ENCODE measurements at places on chromosomes 1 and 21. TPM values are rescaled to one million over a fixed set of nuclear protein-coding genes. Genes with fewer than 3 reads are reported as not detected.

DNA sequence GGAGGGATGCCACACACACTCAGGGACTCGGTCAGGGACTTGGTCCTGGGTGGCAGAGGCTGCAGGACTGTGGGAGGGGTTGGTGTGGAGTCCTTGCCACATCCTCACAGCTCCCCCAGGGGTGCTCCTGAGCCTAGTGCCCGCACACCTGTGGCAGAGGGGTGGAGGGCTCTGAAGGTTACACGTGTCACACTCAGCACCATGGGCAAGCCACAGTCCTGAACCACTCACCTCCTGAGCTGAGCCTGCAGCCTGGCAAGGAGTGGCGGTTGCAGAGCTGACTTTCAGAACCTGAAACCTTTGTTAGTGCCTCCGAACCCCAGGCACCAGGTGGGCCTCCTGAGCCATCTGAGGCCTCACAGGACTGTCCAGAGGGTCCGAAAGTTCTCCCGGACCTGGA is 249.2 kb upstream of the C1orf174 start:
- DNase-seq: no peak

DNA sequence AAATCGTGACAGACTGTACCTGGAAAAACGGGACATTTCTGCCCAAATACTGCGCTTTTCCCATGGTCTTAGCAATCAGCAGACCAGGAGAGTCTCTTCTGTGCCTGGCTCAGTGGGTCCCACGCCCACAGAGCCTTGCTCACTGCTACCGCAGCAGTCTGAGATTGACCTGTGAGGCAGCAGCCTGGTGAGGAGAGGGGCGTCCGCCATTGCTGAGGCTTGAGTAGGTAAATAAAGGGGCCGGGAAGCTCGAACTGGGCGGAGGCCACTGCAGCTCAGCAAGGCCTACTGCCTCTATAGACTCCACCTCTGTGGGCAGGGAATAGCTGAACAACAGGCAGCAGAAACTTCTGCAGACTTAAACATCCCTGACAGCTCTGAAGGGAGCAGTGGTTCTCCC is 203.1 kb downstream of the DENND1B start:
- DNase-seq: no peak

GRCh38 chr1:59123081-59123681 is 173.7 kb upstream of the FGGY start:
- DNase-seq: no peak

DNA sequence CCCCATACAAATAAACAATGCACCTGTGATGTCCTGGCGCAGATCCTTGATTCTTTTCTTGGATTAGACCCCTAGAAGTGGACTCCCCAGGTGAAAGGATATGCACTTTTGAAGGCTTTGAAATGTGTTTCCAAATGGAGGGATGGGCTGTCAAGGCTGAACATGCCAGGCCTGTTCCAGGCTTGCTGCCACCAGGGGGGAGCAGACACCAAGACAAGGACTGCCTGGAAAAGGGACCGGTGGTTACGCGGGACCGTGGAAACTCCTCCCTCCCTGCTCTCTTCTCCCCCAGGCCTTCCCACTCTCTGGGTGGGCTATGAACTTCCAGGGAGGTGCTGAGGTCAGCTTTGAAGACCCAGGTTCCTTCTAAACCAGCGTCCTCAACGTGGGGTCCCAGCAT is 12.7 kb downstream of the C1QB start:
- DNase-seq: peak; percentile 45

- no peak for DNase-seq
Measured at GRCh38 chr1:58699011-58699762, 675 bp downstream of the MYSM1 start.

- no peak for DNase-seq
Measured at GRCh38 chr1:52534928-52535764, 17.7 kb downstream of the TUT4 start.

- DNase-seq: no peak
Measured at GRCh38 chr1:90162216-90162615, 167.3 kb downstream of the ZNF326 start.

- DNase-seq: peak; percentile 13
Measured at GRCh38 chr1:34983700-34984355, 1.3 kb downstream of the TMEM35B start.

PRMT6 gene
- 21.7 TPM for polyA plus RNA-seq

OR2G6 gene
- not detected for polyA plus RNA-seq
